Endodermal cell (in vitro differentiated cells): ENCODE measurements at places on chromosomes 16 and 17.

GRCh38 chr16:89827383-89828198, 684 bp upstream of the SPIRE2 start:
- peak; percentile 81 for DNase-seq

- no peak for DNase-seq
Observed at GRCh38 chr17:61139219-61139618, 260.4 kb upstream of the TBX2 start.

DNA sequence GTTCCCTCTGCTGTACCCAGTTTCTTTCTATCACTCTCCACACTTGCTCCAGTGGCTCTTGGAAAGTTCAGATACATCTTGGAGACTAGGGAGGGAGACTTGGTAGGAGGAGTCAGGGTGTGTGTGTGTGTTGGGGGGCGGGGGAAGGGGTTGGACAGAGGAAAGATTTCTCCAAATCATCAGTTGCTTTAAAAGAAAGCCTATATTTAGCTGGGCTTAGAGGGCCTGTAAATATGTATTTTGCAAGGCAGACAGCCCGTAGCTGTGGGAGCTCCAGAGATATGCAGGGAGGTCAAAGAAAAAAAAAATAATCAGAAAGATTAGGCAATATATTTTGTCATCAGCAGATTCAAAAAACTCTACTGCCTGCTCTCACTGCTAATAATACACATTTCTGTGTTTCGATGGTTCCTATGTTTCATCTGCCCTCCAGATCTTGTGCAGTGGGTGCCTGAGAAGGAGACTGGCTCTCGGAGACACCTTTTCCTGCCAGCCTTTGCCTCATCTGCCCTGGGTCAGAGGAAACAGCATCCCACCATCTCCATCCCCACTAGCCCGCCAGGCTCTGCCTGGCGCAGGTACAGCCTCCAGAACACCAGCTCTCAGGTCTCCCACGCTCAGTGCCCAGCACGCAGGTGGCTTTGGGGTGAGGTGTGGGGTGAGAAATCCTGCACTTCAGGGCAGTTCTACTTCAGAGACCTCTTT, 4.8 kb upstream of the PPP1R9B start:
- DNase-seq, result peak; percentile 49

GRCh38 chr16:85187002-85187401, 74.7 kb upstream of the CIBAR2 start:
- no peak for DNase-seq

- DNase-seq, result no peak
Observed at GRCh38 chr17:73519714-73520368, 124.4 kb downstream of the SDK2 start.

DNA sequence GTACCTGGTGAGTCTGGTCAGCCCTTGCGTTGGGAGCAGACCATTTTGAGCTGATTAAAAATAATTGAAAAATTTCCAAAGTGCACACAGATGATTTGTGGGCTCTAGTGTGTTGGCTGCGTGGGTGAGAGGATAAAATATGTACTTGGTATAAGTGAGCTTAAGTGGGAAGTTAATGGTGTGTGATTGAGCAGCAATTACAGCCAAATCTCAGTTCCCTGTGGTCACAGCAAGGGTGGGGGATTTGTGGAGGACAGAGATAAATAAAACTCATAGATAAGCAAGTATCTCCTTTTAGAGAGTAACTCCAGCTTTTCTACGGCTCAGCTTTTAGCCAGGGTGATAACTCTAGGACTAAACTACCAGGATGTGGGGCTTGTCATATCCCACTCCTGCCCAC, 390.4 kb downstream of the UTP18 start:
- no peak for DNase-seq

GRCh38 chr17:43528319-43528987, 17.7 kb downstream of the ETV4 start:
- no peak for DNase-seq

DNA sequence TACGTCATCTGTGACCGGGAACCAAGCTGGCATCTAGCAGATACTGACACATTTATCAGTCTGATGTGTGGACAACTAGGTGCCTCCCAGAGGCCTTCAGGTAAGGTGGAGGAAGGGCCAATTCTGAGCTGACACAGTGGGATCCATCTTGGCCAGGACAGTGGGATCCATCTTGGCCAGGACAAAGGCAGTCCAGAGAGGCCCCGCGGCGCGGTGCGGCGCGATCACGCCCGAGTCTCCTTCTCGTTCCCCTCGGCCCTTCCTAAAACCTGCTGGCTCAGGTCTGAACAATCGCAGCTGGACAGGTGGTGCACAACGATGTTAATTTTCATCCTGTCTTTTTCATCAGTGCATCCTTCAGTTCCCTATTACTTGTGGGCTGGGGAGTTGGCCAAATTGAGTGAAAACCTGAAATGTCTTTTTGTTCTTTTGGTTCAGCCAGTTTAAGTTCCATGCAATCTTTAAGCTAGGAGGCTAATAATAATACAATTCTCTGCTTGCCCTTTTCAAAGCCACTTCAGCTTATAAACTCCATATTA, 486 bp upstream of the WSB1 start:
- peak; percentile 64 for DNase-seq

- no peak for DNase-seq
Observed at GRCh38 chr16:2194166-2194834, 2.1 kb downstream of the CASKIN1 start.
